CMK (cell line): ENCODE measurements at places on chromosomes 12 and 14.

GRCh38 chr14:30159374-30159773, 231.7 kb upstream of the PRKD1 start:
- DNase-seq = no peak

GRCh38 chr12:89260841-89261637, 91.3 kb downstream of the DUSP6 start:
- DNase-seq = no peak

- DNase-seq = no peak
Observed at GRCh38 chr12:124548854-124549378, 18.5 kb downstream of the NCOR2 start.

DNA sequence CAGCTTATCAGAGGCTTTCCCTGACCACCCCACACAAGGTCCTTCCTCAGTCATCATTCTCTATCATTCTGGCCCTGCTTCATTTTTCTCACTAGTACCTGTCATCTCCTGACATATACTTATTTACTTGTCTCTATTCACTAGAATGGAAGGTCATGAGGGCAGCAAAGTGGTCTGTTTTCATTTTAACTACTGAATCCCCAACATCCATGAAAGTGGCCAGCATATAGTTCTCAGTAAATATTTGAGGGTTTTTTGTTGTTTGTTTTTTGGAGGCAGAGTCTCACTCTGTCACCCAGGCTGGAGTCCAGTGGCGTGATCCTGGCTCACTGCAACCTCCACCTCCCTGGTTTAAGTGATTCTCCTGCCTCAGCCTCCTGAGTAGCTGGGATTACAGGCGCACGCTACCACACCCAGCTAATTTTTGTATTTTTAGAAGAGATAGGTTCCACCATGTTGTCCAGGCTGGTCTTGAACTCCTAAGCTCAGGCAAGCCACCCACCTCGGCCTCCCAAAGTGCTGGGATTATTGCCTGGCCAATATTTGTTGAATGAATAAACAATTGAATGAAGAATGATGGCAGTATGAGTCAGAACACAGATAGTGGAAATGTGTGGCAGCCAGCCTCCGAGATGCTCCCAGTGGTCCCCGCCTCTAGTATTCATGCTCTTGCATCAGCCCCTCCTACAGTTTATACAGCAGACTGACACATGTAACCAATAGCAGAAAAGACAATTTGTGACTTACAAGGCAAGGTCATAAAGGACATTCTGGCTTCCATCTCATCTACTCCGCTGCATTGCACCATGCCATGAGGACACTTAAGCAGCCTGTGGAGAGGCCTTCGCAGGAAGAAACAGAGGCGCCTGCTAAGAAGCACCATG, 7.0 kb upstream of the ANO6 start:
- DNase-seq = no peak

- no peak for DNase-seq
Observed at GRCh38 chr12:14612898-14613445, 45.3 kb upstream of the PLBD1 start.

- no peak for DNase-seq
Observed at GRCh38 chr12:33450480-33450879, 10.9 kb upstream of the SYT10 start.

- DNase-seq = no peak
Observed at GRCh38 chr14:93785423-93785822, 2.9 kb downstream of the PRIMA1 start.

DNA sequence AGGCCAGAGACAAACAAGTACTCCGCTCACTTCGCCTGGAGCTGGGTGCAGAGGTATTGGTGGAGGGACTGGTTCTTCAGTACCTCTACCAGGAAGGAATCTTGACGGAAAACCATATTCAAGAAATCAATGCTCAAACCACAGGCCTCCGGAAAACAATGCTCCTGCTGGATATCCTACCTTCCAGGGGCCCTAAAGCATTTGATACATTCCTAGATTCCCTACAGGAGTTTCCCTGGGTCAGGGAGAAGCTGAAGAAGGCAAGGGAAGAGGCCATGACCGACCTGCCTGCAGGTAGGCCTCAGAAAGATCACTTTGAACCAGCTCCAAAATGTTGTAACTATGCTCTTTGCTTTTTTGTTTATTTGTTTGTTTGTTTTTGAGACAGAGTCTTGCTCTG, 1.6 kb downstream of the CRADD start:
- DNase-seq = no peak

GRCh38 chr12:75781532-75782046, 250.0 kb downstream of the PHLDA1 start:
- no peak for DNase-seq

- DNase-seq = no peak
Observed at GRCh38 chr12:619346-619745, 43.9 kb downstream of the NINJ2 start.

GRCh38 chr12:52235822-52236361, 2.8 kb downstream of the KRT7 start:
- DNase-seq = no peak

DNA sequence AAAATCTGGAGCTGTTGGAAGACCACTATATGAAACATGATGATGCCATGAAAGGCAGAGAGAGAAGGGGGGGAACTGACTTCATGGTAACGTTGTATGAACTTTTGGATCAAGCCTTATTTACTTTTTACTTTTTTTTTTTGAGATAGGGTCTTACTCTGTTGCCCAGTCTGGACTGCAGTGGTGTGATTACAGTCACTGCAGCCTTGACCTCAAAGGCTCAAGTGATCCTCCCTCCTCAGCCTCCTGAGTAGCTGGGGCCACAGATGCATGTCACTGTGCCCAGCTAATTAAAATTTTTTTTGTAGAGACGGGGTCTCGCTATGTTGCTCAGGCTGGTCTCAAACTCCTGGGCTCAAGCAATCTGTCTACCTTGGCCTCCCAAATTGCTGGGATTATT, 31.3 kb upstream of the CTDSP2 start:
- no peak for DNase-seq

GRCh38 chr12:122862872-122863701, 27.8 kb downstream of the HIP1R start:
- no peak for DNase-seq

DNA sequence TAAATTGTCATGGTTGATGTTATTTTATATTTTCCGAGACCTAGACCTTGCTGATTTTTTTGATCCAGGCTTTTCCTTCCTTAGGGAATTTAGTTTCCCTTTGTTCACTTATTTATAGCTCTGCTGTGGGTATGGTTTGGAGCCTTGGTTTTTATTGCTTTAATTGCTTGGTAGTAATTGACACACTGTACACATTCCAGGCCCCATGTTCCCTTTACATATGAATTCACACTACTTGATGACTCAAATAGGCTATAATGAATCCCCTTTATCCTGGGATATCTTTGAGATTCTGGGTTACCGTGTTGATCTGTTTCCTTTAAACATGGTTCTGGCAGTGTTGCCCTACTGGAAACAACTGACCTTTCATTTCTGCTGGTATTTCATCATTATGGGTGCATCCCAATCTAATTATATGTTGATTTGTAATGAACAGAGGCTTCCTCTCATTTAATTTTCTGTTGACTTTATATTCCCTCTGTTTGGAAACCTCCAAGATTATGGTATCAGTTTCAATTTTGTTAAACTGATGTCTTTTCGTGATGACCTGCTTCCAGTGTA, 424.0 kb downstream of the RAD51B start:
- no peak for DNase-seq

- no peak for DNase-seq
Observed at GRCh38 chr12:112130441-112130998, 5.2 kb downstream of the TRAFD1 start.
